ENCODE measurements at places on chromosomes 1 and 21.

- no peaks in the 10 kb centered on the region for H3K4me1 ChIP-seq
- no peaks in the 10 kb centered on the region for H3K27me3 ChIP-seq
- no peaks in the 10 kb centered on the region for H3K36me3 ChIP-seq
- no peak overlapping the region for H3K4me3 ChIP-seq
- H3K27ac ChIP-seq = peak overlapping the region; percentile 58
Observed at GRCh38 chr1:172421974-172422604, 1.6 kb downstream of the C1orf105 start.

GRCh38 chr1:9020305-9020704, 5.9 kb downstream of the SLC2A7 start:
- no peak for DNase-seq
- no peak overlapping the region for H3K4me3 ChIP-seq
- no peaks in the 10 kb centered on the region for H3K4me1 ChIP-seq
- H3K27me3 ChIP-seq = no peaks in the 10 kb centered on the region
- H3K36me3 ChIP-seq = no peaks in the 10 kb centered on the region

GRCh38 chr21:38014298-38014697, 98.0 kb upstream of the KCNJ6 start:
- no peak for DNase-seq
- H3K27me3 ChIP-seq = no peaks in the 10 kb centered on the region
- no peaks in the 10 kb centered on the region for H3K4me1 ChIP-seq
- no peak overlapping the region for H3K4me3 ChIP-seq
- H3K27ac ChIP-seq = no peak overlapping the region

GRCh38 chr1:237416924-237417655, 375.1 kb downstream of the RYR2 start:
- H3K36me3 ChIP-seq = no peaks in the 10 kb centered on the region
- no peak for DNase-seq
- no peak overlapping the region for H3K27ac ChIP-seq
- H3K4me3 ChIP-seq = no peak overlapping the region

GRCh38 chr1:89608319-89608983, 24.5 kb upstream of the LRRC8C start:
- H3K27ac ChIP-seq = no peak overlapping the region
- no peak overlapping the region for H3K4me3 ChIP-seq
- DNase-seq = no peak
- H3K4me1 ChIP-seq = no peaks in the 10 kb centered on the region
- no peaks in the 10 kb centered on the region for H3K27me3 ChIP-seq

- H3K27me3 ChIP-seq = no peaks in the 10 kb centered on the region
- DNase-seq = no peak
- no peaks in the 10 kb centered on the region for H3K4me1 ChIP-seq
- no peak overlapping the region for H3K4me3 ChIP-seq
- no peaks in the 10 kb centered on the region for H3K36me3 ChIP-seq
Observed at GRCh38 chr1:243488459-243489157, 232.8 kb downstream of the SDCCAG8 start.

DNA sequence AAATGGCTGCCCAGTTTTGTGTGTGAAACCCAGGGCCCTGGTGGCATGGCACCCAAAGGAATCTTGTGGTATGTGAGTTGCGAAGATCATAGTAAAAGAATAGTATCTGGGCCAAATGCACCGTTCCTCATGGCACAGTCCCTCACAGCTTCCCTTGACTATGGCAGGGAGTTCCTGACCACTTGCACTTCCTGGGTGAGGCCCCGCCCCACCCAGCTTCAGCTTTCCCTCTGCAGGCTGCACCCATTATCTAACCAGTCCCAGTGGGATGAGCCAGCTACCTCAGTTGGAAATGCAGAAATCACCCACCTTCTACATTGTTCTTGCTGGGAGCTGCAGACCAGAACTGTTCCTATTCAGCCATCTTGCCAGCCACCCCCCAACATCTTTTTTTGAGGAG, 63.0 kb downstream of the SLC5A9 start:
- H3K4me3 ChIP-seq = no peak overlapping the region
- H3K36me3 ChIP-seq = no peaks in the 10 kb centered on the region
- no peaks in the 10 kb centered on the region for H3K27me3 ChIP-seq
- no peaks in the 10 kb centered on the region for H3K4me1 ChIP-seq
- no peak for DNase-seq

Measured in ascending aorta (tissue), 2 donors.